Fibroblast of upper back skin (primary cell): ENCODE measurements at places on chromosomes 6 and 20.
A peak's percentile ranks its signal among the peaks of the same experiment; 100 is the strongest.

DNA sequence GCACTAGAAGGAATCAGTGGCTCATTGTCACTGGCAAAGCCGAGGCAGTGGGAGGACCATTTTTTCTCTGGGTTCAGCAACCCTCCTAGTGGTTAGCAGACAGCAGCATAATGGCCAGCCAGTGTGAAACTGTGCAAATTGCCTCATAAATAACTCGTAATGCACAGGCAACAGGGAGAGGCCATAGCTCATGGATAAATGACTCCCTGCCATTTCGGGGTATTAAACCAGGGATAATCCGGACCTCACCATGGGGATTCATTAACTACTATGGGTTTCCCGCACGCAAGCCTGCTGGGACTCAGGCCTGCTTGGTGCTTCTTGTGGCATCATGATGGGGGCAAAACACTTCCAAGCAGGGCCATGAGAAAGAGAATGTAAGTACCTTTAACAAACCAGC, 158.2 kb upstream of the CHD6 start:
- no peak for DNase-seq

GRCh38 chr6:118641042-118641441, 10.3 kb downstream of the CEP85L start:
- no peak for DNase-seq

GRCh38 chr6:36372088-36372487, 15.4 kb downstream of the ETV7 start:
- DNase-seq, result no peak

GRCh38 chr6:169158174-169158573, 95.5 kb downstream of the THBS2 start:
- peak; percentile 94 for DNase-seq

- DNase-seq, result peak; percentile 19
Observed at GRCh38 chr6:30037182-30037788, 23.8 kb upstream of the POLR1H start.
